NCI-H774 (cell line): ENCODE measurements at places on chromosomes 2 and 18.

DNA sequence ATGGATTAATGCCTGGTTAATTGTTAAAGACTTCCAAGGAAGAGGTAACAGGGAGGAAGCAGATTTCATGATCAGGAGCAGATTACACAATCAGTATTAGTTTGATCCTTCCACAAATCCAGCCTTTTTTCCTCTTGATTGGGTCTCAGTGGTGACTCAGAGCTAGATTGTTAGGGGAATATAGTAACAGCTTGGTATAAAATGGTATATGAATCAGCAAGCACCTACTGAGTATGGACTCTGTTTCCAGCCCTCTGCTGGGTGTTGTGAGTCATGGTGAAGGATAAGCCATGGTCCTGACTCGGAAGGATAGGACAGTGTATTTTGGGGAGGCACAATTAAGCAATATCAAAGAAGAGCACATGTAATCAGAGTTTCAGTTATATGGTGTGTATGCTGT, 272.4 kb upstream of the DPP10 start:
- no peak for DNase-seq

GRCh38 chr2:239895669-239896068, 129.5 kb downstream of the NDUFA10 start:
- no peak for DNase-seq

DNA sequence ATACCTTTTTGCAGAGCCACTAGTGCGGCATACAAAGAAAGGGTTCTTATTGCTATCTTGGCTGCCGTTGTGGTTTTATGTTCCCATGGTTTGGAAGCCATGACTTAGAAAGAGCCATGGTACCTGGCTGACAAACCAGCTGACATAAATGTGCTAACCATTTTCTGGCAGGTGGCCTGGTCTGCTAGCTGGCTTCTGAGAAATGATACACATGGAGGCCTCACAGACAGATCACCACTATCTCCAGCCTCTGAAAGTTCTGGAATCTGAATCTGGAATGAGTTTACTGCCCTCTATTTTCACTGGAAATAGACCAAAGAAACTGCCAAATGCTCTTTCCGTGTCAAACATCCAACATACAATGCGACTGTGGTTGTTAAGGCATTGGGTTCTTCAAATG, 123.7 kb downstream of the QPCT start:
- DNase-seq: no peak

DNA sequence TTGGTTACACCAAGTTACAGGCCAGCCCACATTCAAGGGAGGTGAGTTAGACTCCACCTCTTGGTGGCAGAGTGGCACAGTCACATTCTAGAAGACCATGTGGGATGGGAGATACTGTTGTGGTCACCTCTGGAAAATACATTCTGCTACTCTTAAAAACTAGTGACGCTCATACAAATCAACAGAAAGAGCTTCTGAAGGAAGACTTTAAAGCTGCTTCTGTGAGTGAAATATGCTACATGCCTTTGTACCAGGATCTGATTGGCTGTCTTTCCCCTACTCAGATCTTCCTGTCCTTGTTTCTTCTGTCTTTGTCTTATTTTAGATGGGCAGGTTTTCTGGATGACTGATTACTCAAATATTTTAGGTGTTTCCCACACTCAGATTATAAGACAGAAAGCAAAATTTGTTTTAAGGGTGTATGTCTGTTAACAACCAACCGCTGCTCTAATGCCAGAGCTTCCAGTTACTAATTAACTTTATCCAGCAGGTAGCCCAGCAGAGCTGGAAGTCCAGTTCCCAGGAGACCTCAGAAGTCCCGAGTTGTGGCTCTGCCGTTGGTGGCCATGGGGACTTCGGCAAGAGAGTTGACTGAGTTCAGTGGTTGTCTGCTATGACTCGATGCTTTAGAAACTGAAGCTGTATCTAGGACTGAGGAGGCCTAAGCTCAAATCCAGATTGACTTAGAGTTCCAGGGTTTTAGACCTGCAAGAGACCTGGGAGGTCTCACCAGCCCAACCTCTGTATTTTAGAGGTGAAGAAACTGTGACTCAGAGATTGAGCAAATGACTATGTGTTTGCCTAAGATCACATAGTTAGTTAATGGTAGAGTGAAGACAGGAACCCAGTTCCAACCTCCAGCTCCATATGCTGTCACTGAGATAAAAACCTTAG, 7.4 kb downstream of the IL1R2 start:
- no peak for DNase-seq

DNA sequence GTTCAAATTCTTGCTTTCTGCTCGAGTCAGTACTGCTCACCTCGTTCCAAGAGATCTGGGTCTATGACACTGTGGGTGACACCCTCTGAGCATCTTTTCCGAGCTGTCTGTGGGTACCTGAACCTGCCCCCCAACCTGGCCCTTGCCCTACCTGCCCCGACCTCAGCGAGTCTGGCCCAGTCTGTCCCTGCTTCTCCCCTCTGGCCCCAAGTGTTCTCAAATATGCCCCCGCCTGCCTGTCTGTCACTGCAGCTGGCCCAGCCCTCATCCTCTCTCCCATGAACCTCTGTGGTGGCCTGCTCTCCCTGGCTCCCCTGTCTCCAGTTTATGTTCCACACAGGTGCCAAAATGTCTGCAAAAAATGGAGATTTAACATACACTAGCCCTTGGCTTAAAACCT, 11.8 kb downstream of the IL1R1 start:
- DNase-seq: no peak

DNA sequence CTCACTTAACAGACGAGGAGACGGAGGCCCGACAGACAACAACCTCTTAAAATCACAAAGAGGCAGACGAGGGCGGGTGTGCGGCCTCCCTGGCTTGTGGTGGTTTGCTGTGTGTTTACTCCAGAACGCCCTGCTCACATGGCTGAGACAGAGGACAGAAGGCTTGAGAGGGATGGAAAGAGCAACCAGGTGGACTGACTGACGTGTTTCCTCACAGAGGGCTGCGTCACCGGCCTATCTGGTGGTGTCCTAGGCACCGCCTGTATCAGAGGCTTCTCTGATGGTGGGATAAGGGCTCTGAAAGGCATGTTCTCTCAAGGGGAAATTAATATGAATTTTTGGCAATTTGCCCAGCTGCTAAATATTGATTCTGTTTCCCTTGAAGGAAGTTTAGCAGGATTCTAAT, 47.0 kb upstream of the RALBP1 start:
- peak; percentile 23 for DNase-seq

DNA sequence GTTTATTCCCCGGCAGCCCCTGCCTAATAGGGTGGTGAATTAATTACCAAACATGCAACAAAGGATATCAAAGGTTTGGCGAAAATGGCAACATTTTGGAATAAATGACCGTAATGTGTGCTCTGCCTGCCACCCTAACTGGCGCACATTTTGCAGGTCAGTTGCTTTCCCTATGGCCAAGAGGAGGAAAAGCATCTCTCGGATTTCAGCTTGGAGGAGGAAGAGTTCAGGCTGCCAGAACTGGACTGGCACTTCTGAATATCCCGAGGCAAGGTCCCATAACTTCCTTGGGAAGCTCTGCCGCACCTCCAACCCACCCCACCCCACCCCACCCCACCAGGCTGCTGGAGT, 37.1 kb downstream of the SLC25A52 start:
- DNase-seq: no peak

DNA sequence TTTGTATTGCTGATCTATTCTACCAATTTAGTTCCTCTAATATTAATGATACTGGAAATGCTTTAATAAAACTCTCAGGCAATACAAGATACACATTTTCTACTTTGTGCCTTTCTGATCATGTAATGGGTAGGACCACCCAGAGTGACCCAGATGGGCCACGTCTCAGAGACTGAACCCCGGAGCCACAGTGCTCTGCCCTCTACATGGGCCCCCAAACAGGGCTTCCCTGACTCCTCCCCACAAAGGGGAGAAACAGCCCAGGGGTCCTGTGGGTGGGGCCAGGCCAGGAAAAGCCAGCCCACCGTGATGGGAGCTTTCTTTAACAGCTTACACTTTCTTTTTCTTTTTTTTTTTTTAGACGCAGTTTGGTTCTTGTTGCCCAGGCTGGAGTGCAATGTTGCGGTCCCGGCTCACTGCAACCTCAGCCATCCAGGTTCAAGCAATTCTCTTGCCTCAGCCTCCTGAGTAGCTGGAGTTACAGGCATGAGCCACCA, 18.4 kb downstream of the HDAC4 start:
- DNase-seq: no peak

DNA sequence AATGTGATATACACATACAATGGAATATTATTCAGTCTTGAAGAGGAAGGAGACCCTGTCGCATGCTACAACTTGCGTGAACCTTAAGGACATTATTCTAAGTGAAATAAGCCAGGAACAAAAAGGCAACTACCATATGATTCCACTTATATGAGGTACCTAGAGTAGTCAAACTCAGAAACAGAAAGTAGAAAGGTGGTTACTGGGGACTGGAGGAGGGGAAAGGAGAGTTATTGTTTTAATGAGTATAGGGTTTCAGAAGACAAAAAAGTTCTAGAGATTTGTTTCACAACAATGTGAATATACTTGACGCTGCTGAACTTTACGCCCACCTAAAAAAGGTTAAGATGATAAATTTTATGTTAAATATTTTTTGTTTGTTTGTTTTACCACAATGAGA, 47.0 kb downstream of the CXCR4 start:
- no peak for DNase-seq

GRCh38 chr2:161239326-161240109, 68.7 kb upstream of the PSMD14 start:
- DNase-seq: no peak

GRCh38 chr18:2589345-2590068, 18.1 kb downstream of the NDC80 start:
- no peak for DNase-seq

DNA sequence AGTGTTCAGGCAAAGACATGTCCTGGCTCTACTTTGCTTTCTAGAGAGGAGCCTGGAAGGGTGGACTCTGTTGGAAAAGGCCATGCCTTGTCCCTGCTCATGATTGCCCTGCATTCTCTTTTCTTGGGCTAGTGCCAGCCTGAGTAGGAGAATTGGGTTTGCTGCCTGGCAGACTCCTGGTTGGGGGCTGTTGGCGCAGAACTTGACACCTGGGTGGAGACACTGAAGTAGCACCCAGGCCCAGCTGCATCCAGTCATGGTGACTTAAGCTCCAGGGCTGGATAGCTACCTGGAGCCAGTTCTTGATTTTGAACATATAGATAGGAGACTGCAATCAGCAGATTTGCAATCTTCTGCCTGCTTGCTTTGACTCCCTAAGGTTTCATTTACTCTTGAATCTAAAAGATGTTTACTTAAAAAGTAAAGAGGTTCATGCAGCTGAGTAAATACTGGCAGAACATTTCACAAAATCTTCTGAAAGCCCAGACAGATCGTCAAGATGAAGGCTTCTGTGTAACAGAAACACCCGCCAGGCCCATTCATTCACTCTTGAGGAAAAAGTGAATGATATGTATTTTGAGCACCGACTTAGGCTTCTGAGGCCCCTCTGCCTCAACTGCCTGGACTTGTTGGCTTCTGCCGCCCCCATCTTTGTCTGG, 38.0 kb upstream of the YWHAQ start:
- DNase-seq: peak; percentile 60

DNA sequence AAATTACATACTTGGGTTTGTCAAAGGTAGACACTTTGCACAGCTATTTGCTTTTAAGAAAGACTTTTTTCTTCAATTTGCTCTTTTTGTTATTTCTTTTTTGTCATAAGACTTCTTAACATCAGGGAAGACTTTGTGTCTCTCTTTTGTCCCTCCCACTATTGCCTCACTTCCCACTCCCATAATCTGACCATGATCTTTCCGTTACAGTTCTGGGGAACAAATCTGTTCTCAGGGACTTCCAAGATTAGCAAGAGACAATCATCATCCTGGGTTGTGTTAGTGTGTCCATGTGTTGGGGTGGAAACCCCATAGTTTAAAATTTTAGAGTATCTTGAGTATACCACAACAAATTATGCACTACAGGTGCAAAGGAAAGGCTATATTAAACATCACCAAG, 75.3 kb downstream of the REV1 start:
- no peak for DNase-seq

GRCh38 chr2:181954538-181954883, 31.1 kb upstream of the PPP1R1C start:
- DNase-seq: no peak

- DNase-seq: no peak
Observed at GRCh38 chr2:139317259-139317658, 537.1 kb upstream of the NXPH2 start.

GRCh38 chr2:106104332-106105062, 89.6 kb downstream of the UXS1 start:
- peak; percentile 11 for DNase-seq

DNA sequence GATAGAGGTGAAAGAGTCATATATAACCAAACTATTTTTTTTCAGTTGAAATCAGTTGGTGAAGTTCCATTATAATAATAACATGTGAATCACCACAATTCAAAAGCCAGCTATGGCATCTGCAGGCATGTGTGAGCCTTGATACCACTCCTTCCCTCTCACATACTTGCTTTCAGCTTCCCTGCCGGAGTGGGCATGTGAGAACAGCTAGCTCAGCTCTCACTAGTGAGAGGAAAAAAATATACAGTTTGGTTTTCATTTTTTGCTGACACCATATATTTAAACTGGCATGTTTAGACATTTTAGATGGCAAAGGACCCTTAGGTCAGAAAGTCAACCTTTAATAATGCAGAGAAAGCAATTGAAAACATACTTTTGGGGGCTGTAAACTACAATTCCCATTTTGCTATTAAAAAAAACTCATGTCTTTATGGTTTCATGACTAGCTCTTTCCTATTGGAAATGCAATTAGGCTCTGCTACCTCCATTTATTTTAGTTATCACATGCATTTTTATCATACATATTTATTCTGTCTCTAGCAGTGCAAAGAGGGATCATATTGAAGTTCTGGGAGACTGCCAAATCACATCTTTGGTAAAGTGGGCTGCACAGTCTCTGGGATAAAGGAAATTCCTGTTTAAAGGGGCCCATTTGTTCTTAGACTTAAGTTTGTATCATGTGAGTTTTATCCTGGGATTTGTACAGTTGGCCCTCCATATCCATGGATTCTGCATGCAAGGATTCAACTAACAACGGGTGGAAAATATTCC, 33.2 kb upstream of the SLC40A1 start:
- DNase-seq: no peak

DNA sequence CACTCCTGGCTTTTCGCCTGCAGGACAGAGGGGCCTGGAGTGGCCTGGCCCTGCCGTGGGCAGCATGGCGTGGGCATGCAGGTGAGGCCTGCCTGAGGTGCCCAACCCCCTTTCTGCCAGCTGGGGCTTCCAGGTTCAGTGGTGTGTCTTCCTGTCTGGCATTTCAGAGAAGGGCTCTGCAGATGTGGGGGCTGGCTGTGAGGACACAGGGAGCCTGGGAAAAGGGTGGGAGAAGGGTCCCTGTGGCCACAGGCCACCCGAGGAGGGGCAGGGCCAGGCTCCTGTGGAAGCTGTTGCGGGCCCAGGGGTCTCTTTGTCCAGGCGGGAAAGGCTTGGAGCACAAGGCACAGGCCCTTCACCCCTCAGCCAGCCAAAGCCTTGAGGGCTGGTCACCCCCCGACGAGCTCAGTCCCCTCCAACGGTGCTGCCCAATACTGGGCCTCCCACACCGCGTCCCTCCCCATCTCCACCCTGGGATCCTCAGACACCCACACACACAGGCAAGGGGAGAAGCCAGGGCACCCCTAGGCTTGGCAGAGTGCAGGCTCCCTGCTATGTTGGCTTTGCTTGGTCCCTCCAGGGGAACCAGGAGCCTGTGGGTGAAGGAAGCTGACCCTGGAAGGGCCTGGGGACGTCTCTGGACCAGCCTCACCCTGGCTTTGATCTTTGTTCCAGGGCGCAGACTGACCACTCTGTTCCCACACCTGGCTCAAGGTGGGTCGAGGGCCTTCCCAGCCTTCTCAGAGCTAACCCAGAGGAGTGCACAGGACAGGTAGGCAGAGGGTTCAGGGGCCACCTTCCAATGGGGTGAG, 3.7 kb upstream of the AQP12A start:
- no peak for DNase-seq

- DNase-seq: no peak
Observed at GRCh38 chr2:74286725-74287124, 56.5 kb downstream of the SLC4A5 start.
